NCI-H446 (cell line): ENCODE measurements at places on chromosomes 3 and 15.

- DNase-seq, result no peak
Measured at GRCh38 chr3:65961733-65962132, 77.0 kb downstream of the MAGI1 start.

DNA sequence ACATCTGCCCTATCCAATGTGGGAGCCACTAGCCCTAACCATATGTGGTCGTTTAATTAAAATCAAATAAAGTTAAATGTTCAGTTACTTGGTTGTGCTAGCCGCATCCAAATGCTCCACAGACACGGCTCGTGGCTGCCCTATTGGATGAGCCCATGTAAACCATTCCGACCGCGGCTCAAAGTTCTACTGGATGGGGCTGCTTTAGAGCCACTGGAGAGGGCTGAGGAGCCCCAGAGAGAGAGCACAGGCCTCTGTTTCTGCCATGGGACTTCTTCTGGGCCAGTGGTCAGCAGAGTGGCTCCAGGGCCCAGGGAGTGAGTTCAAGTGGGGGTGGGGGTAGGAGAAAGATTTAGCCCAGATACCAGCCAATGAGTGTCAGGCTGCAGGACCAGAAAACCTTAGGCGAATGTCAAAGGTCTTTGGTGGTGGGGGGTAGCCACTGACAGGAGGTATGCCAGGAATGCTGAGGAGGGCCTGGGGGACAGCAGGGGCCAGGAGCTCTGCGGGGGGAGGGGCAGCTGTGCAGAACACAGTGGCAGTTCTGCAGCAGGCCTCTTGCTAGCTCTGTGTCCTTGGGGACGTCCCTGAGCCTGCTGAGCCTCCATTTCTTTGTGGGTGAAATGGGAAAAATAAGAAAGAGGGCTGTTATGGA is 30.1 kb downstream of the SPSB4 start:
- DNase-seq, result no peak

- no peak for DNase-seq
Measured at GRCh38 chr3:133838296-133838789, 32.7 kb downstream of the SRPRB start.

DNA sequence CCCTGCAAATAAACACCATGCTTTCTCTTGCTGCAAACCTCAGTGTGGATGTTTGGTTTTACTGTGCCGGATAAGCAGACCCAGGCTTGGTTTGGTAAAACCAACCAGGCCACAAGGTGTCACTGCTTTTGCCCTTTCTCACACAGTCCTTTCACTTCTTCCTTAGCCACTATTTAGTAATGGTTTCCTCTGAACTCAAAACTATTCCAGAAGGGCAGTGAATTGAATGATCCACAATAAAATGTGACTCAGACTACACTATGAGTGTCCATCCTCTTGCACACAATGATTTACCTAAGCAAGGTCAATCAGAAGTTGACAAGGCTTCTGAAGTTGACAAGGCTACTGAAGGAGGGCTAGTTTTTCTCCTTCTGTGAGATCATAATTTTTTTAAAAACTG is 552.4 kb upstream of the CCDC54 start:
- no peak for DNase-seq

- no peak for DNase-seq
Measured at GRCh38 chr3:190266913-190267290, 55.3 kb downstream of the CLDN1 start.

DNA sequence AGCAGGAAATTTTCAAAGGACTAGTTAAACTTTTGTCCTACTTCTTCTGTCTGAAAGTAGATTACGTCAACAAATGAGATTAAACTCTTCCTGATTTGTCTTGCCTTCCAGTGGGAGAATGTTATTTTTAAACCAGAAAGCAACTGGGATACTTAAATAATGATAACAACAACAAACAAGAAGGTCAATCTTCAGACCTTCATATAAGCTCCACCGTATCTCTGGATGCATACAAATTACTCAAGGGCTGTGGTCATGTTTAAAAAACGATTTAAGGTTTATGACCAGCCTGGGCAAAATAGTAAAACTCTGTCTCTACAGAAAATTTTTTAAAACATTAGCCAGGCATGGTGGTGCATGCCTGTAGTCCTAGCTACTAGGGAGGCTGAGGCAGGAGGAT is 145.3 kb upstream of the NPHP3 start:
- no peak for DNase-seq

DNA sequence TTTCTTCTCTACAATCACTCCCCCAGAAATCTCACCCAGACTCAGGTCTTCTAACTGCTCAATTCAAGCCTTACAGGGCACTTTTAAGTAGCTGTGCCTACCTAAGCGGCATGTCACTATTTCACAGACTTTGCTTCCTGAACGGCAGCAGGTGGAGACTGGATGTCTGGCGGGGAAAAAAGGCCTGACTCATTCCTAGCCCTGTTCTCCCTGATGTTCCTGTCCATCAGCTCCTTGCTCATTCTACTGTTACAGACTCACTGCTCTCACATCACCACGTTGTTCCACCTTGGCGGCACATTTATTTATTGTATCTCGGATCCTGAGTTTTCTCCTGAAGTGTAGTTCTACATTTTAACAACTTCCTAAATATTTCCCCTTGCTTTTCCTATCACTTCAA is 52.6 kb upstream of the ATP11B start:
- DNase-seq, result no peak

GRCh38 chr3:65493371-65493882 is 545.3 kb downstream of the MAGI1 start:
- no peak for DNase-seq

GRCh38 chr3:170154569-170155143 is 26.9 kb downstream of the PHC3 start:
- DNase-seq, result no peak

GRCh38 chr3:196666001-196666867 is 26.7 kb downstream of the NRROS start:
- DNase-seq, result no peak

DNA sequence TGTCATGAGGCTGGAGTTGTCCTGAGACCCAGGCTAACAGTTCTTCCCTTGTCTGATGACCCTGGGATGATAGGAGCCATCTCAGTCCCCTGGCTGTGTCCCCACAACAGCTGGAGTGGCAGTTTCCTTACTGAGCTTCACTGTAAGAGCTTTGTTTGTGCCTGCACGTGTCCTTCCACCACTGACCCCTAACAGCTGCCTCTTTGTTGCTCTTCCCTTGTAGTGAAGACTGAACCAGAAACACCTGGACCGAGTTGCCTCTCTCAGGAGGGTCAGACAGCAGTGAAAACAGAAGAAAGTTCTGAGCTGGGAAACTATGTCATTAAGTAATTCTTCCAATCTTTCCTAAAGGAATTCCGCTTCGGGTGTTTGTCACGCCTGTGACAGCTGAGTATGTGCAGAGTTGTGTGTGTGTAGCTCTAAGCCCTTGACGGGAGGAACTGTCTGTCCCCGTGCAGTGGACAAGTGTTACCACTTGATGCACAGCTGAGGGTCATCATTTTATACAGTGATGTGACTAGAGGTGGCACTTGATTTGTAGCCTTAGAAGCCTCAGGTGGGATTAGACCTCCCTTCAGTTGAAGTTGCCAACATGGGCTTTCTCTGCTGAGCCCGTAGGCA is 25.0 kb downstream of the MAP6D1 start:
- no peak for DNase-seq

DNA sequence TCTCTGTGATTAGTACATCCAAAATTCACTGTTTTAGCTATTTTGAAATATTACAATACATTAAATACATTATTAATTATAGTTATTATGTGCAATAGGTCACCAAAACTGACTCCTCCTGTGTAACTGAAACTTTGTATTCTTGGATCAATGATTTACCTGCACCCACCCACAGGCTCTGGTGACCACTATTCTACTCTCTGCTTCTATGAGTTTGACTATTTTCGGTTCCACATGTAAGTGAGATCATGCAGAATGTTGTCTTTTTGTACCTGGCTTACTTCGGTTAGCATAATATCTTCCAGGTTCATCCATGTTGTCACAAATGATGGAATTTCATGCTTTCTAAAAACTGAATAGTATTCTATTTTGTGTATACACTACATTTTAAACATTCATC is 43.8 kb downstream of the SLC2A2 start:
- DNase-seq, result no peak

- DNase-seq, result no peak
Measured at GRCh38 chr3:46429671-46430070, 22.6 kb downstream of the CCRL2 start.

- DNase-seq, result no peak
Measured at GRCh38 chr15:41970456-41970855, 1.9 kb downstream of the EHD4 start.

GRCh38 chr15:101059381-101060341 is 140.5 kb downstream of the LRRK1 start:
- no peak for DNase-seq

- DNase-seq, result no peak
Measured at GRCh38 chr3:128864351-128864811, 15.0 kb upstream of the ACAD9 start.

DNA sequence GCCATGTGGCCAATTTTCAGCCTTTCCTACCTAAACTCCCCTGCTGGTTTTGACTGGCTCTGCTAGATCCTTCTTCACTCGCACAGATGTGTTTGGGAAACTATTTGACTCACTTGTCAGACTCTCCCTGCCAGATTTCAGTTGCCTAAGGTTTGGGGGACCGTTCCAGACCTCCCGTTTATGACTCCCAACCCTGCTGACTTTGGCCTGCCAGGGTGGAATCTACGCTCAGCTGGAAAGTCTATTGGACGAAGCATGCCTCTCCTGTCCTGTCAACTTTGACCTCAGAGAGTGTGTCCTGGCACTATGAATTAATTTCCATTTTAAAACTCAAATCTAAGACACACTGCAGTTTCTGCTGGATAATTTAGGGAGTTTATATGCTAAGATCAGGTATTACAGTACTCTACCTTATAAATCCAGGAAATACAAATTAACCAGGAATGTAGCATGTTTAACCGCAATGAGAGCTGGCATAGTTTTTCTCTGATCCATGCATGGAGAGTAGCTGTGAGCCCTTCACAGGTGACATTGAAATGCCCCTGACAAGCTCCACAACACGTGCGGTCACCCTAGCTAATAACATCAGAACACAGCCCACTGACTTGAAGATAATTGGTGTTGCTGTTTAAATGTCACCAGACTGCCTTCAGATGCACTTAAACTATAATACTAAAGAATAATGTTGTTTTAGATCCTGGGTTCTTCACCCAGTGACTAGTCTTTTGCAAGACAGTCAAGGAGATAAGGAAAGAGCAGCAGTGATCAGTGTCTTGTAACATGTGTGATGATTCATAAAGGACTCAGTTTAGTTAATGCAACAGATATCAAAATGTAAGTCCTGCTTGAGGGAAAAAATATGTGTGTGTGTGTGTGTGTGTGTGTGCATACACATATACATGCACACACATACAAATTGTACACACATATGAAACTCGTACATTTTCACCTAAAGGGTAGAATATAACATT is 223.0 kb upstream of the MCTP2 start:
- no peak for DNase-seq

DNA sequence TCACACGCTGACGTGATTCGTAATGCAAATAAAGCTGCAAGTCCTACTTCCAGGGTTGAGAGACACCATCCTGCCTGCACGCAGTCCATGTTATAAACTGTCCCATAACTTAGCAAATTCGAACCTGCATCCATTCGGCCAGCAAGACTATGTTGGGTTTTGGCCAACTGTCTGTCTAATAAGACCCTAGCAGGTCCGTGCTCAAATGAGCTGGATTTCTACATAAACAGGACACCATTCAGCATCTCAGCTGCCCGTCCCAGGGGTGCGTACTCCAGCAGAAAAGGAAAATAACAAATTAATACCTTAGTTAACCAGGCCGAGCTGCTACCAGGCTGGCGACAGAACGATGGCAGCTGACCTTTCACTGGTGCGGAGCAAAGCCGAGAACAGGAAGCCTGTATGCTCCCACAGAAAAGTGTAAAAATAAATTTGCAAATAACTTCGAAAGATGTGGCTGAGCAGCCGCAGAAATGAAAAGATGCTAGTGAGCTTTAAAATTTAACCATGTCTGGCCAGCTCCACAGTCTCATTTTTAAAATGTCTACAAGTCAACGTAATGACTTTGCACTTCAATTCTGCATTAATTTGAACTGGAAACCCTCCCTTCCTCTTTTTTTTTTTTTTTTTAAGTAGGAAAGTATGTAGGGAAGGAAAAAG is 97.1 kb upstream of the SNRPA1 start:
- DNase-seq, result no peak

DNA sequence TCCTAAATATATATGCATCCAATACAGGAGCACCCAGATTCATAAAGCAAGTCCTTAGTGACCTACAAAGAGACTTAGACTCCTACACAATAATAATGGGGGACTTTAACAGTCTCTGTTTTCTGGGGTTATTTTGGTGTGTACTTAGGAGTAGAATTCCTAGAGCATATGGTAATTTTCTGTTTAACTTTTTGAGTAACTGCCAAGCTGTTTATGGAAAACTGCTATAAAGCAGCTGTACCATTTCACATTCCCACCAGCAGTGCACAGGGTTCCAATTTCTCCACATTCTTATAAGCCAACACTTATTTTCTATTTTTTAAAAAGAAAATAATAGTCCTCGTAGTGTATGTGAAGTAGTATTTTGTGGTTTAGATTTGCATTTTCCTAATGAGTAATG is 68.9 kb downstream of the DOCK3 start:
- DNase-seq, result no peak

DNA sequence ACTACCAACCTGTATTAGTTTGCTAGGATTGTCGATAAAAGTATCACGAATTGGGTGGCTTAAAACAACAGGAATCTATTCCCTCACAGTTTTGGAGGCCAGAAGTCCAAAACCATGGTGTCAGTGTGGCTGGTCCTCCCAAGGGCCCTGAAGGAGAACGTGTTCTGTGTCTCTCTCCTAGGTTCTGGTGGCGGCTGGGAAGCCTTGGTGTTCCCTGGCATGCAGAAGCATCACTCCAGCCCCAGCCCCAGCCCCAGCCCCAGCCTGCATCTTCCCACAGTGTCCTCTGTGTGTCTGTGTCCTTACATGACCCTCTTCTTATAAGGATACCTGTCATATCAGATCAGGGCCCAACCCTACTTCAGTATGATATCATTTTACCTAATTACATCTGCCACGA is 272.5 kb upstream of the LYSMD4 start:
- no peak for DNase-seq

DNA sequence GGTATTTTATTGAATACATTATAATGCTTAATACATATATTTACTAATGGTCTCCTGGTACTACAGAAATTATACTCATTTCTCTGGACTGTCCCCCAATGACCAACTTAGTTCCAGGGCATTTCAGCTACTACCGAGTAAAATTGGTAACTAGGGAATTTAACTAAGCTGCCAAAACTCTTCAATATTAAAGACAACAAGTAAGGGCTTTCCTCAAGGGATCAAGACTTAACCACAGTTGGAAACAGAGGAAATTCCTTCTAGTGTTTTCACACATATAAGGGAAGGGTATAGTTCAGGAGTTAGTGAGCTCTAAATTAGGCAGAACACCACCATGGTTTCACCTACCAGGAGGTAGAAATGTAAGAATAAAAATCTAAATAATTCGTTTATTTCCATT is 357.4 kb downstream of the TBL1XR1 start:
- no peak for DNase-seq

DNA sequence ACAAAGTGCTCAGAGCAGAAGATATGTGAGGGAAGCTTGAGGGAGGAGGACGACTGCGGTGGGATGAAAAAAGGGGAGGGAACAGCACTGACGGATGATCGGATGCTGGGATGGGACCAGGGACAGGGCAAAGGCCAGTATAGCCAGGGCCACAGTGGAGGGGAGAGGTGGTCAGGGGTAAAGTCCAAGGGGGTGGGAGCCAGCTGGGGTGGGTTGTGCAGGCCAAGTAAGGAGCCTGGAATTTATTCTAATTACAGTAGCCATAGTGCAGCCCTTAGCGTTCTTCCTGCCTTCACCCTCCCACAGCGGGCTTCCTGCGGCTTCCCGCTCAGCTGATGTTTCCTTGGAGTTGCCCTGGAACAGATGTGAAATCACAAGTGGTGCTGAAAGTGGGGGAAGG is 7.6 kb upstream of the APEH start:
- DNase-seq, result no peak
